CD4-positive, alpha-beta memory T cell (primary cell): ENCODE measurements at places on chromosomes 11 and 22. TPM values are rescaled to one million over a fixed set of nuclear protein-coding genes. Genes with fewer than 3 reads are reported as not detected.

CBLIF gene
- total RNA-seq: not detected

DNA sequence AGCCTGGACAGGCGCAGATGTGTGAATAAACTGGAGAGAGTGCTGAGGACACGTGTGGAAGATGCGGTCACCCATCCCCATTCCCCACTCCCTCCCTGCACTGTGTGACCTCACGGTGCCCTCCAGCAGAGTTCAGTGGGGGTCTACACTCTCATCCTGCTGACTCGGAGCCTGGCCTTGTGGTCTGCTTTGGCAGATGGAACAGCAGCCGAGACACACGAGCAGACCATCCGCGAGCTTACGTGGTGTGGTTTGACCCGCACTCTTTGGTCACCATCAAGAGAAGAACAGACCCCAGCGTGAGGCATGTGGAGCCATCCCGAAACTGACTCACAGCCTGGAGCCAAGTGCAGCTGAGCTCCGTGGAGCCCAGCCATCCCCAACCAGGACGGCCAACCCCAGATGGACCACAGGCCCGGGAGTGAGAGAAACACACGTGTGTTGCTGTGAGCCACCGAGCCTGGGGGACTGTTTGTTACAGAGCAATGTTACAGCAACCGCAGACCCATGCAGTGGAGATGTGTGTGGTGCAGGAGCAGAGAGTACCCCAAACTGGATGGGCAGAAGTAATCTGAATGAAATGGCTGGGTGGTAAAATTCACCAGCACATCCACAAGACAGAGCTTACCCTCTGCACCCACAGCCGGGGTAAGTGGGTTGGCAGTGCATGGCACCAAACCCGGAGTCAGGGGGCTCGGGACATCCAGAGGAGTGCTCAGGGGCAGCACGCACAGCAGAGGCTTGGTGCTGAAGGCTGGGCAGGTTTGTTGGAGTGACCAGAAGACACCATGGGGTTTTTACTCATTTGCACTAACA lies 90.7 kb downstream of the RTL6 start:
- no peaks in the 10 kb centered on the region for H3K27me3 ChIP-seq
- DNase-seq: no peak
- no peaks in the 10 kb centered on the region for H3K4me1 ChIP-seq
- H3K27ac ChIP-seq: no peak overlapping the region
- no peaks in the 10 kb centered on the region for H3K36me3 ChIP-seq

DNA sequence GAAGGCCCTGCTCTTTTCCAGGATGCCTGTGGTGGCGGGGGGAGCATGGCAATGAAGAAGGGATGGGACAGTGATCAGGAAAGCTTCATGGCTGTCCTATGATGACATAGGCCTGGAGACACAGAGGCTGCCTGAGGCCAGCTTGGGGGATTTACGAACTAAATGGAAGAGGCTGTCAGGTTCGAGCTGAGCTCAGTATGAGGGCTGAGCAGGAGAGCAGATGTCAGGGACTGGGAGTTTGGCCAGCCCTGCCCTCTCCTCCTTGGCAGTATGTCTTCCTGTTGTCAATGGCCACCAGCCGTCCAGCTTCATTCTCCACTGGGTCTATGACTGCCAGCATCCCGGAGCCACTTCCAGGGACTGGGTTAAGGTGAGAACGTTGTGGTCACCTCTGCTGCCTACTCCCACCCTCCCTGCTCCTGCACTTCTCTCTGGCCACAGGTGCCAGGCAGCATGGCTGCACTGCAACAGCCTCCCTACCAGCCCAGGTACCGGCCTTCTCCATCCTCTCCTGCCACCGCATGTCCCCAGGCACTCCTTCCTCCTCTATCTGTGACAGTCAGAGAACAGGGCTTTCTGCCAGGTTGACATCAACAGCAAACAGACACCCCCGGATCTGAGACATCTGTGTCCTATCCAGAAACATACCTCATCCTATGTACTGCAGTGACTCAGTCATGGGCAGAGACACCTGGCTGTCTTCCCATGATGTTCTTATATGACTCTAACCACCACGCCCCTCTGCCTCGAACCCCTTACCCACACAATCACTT lies 75.1 kb downstream of the KIRREL3 start:
- H3K4me1 ChIP-seq: no peaks in the 10 kb centered on the region
- H3K4me3 ChIP-seq: no peak overlapping the region
- no peaks in the 10 kb centered on the region for H3K27me3 ChIP-seq
- no peak for DNase-seq
- H3K27ac ChIP-seq: no peak overlapping the region

DNA sequence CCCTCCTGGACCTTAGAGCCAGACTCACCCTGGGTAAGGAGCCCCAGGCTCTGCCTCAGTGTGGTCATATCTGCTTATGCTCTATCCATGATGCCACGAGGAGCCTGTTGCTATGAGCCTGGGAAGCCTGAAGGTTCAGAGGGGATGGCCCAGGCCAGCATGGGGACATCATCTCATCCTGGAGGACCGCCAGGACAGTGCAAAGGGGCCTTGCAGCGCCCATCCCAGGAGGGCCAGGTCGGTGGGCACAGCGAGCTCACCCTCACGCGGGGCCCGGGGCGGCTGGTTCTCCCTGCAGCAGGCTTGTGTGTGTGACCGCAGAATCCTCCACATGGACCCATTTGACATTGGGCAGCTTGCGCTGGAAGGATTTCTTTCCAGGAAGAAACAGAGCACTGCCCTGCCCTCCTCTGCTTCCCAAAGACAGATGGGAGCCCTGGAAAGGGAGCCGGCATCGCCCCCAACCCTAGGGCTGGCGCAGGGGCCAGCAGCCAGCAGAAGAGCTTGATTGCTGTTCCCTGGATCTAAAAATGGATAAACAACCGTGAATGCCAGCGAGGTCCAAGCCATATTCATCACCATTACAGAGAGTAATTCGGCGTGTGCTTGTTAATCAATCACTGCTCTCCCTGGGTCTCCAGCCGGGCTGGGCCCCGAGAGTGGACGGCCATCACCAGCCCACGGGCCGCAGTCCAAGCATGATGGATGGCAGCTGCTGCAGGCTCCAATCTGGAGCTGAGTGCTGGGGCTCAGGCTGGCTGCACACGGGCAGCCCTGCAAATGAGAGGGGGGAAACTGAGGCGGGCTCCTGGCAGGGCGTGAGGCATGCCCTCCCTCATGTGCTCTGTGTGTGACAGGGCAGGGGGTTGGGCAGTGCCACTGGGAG lies 739.7 kb downstream of the BRD1 start:
- H3K4me1 ChIP-seq: no peaks in the 10 kb centered on the region
- no peak overlapping the region for H3K4me3 ChIP-seq
- no peaks in the 10 kb centered on the region for H3K27me3 ChIP-seq
- no peak for DNase-seq

DNA sequence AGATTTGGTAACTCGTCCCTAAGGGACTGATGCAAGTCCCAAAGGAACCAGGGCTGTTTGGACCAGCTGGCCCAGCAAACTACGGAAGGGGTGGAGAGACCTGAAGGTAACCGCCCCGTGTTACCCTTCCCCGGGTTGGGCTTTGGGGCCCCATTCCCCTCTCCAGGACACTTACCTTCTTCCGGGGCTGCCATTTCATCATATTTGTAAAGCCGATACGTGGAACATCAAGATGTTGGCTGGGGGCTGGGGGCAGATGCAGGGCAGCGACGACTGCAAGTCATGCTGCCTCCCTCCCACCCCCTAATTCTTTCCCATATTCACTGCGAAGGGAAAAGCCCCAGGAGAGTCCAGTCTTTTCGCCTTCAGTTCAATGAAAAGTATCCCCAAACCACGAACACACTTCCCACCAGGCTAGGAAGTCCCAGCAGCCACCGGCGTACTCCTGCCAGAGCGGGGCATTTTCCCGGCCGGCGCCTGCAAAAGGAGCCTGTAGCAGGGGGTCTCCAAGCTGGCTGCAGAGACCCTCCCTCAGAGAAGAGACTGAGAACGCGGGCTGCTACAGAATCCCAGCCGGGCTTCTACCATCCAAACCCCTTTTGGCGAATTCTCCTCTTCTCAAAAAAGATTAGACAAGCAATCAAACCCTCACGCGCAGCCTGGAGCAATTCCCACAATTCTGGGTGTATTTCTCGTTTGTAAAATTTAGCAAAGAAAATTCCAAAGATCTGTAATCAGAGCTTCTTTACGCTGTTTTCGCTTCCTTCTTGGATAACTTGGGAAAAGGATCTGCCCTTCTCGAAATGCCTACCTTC lies 236.7 kb downstream of the TTC28 start:
- peaks cover 12% of the 10 kb centered on the region for H3K4me1 ChIP-seq
- H3K36me3 ChIP-seq: no peaks in the 10 kb centered on the region
- H3K4me3 ChIP-seq: peak overlapping the region; percentile 36
- H3K27ac ChIP-seq: no peak overlapping the region

DNA sequence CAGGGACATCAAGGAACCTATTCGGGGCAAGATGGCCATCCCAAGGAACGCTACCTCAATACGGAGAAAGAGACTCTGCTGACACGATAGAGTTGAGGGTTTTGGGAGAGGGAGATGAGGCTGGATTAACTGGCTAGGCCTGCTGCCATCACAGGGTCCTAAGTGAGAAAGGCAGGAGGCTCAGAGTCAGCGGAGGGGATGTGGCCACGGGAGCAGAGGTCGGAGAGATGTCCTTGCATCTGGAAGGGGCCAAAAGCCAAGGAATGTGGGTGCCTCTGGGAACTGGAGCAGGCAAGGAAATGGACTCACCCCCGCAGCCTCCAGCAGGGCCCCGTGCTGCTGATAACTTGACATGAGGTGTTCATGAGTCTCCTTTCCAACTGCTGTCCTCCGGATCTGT lies 31.0 kb upstream of the RFPL3 start:
- DNase-seq: no peak
- no peaks in the 10 kb centered on the region for H3K36me3 ChIP-seq
- no peak overlapping the region for H3K4me3 ChIP-seq
- H3K27ac ChIP-seq: no peak overlapping the region
- H3K27me3 ChIP-seq: no peaks in the 10 kb centered on the region
